ENCODE measurements at places on chromosomes 2 and 18.

GRCh38 chr2:168573128-168573903 lies 117.2 kb downstream of the CERS6 start:
- no peak for DNase-seq

DNA sequence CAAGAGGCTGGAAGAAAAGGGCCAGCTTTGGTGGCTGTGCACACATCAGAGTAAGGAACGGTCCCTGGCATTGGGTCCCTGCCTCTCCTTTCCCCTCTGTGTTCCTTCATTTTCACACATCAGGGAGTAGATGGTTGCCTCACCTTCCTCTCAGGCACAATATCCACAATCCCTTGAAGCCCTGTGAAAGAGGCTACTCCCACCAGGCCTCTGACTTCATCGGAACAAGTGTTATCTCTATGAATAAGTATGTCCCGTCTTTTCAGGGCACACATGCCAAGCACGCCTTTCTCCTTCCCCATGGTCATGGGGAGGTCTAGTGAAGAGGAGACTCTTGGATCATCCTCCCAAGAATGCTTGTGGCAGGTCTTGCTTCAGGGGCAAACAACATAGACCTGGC lies 61.2 kb upstream of the LMAN1 start:
- DNase-seq: no peak

DNA sequence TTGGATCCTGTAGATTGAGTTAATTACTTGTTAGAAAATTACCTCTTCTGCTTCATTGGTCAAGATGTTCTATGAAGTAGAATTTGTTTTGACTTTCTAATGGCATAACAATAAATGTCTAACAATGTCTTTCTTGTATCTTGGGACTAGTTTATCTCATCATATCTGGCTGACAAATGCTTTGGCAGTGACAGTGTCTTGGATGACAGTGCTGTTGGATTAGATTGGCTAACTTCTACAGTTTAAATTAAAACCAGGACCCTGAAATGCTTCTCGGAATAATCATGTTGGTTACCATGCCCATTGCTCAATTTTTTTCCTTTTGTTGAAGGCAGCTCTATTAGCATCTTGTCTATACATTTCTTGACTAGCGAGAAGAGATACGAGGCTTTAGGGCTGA lies 176.9 kb downstream of the PARD3B start:
- DNase-seq: no peak

DNA sequence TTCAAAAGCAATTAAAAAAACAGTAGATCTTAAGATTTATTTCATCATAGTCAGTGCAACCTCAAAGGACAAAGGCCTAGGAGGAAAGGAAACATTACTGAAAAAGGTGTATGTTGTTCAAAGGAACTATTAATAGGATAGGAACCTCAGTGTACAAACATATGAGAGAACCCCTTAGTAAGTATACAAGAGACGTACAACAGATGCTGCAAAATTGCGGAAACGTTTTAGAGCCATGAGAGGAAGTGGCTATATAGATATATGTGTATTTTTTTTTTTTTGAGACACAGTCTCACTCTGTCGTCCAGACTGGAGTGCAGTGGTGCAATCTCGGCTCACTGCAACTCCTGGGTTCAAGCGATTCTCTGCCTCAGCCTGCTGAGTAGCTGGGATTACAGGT lies 22.2 kb downstream of the PIK3C3 start:
- no peak for DNase-seq

- DNase-seq: no peak
Measured at GRCh38 chr18:71729611-71730010, 814.5 kb downstream of the CBLN2 start.

DNA sequence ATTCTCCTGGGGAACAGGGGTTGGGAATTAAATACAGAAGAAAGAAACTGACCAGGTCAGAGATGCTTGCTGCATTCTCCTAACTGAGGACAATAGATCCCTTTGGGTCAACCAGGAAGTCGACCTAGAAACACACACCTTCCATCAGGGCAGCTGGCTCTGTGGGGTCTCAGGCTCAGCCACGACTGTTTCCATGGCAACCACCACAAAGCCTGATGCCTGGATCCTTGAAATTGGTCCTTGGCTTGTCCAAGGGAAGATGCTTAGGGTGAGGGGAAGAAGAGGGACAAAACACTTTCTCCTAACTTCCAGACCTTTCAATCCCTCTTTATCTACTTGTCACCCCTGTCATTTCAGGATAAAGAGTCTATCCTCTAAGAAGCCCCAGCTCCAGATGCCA lies 194.4 kb downstream of the ALK start:
- no peak for DNase-seq

- no peak for DNase-seq
Measured at GRCh38 chr2:2642906-2643890, 312.1 kb upstream of the MYT1L start.

DNA sequence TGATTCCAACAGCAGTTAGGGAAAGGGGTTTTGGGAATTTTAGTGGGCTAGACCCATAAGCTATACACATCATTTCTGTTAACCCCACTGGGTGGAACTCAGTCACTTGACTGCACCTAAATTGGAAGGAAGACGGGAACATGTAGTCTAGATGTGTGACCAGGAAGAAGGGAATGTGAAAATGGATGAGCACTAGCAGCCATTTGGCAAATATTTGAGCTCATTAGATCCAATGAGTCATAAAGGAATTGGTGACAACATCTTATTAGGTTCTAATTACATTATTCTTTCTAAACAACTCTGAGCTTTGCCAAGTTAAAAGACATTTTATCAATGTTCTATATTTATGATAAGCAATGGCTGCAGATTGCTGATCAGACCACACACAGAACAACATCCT lies 400.6 kb downstream of the IRS1 start:
- DNase-seq: no peak

DNA sequence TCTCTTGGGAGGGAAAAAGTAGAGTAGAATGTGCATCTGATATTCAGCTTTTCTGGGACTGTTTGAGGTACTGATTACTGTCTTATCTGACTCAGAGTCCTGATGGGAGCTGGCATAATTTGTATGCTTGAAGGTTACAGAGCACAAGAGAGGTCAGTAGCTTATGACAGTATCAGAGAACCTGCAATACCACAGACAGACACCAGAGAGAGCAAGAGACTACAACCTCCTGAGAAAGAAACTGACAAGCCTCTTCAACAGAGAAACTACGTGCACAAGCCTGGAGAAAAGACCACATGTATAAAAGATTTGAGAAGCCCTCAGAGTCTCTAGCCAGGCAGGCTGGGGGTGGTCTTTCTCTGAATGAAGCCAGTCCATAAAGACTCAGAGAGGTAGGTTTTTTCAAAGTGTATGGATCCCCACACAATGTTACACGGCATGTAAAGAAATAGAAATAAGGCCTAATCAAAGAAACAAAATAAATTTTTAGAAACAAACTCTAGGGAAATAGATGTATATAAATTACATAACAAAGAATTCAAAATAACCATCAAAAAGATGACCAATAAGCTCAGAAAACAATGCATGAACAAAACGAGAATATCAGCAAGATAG lies 568.3 kb downstream of the LRRTM4 start:
- no peak for DNase-seq

- no peak for DNase-seq
Measured at GRCh38 chr2:7881063-7881462, 800.8 kb upstream of the ID2 start.

DNA sequence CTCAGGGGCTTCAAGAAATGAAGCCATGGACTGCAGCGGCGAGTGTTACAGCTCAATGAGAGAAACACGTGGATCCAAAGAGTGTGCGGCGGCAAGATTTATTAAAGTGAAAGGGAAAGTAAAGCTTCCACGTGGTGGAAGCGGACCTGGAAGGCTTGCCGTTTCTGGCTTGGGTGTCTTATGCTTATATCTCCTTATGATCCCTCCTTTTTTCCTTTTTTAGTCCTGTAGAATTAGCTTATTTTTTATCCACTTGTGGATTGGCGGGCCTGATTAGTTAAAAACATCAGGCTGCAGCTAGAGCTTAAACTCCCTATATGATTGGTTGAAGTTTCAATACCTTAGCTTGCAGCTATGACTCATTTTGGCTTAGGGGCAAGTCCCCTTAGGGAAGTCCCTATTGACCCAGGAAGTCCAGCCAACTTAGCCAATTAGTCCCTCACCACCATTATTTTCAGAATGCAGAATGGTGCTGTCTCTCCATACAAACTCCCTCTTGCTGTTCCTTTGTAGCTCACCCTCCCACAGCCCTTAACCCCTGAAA lies 11.6 kb upstream of the HNMT start:
- DNase-seq: no peak

- peak; percentile 69 for DNase-seq
Measured at GRCh38 chr2:149017116-149017985, 21.1 kb upstream of the LYPD6B start.

DNA sequence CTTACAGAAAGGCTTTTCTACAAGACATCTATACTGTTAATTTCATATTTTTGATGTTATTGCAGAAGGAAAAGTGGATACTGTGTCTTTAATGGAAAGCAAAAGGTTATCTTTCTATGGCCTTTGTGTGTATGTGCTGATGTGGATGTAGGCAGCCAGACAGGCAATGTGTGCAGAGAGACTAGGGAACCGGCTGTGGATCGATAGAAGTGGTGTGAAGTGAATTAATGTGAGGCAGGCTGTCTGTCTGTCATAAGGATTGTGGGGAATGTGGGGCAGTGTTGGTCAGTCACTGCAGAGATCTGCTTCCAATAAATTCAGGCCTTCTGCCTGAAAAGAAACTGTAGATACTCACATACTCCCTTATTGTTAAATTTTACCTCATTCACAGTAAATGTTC lies 156.7 kb downstream of the WDR7 start:
- no peak for DNase-seq

GRCh38 chr2:62452701-62453454 lies 53.1 kb downstream of the TMEM17 start:
- no peak for DNase-seq

- no peak for DNase-seq
Measured at GRCh38 chr18:78228974-78229373, 750.6 kb upstream of the SALL3 start.

DNA sequence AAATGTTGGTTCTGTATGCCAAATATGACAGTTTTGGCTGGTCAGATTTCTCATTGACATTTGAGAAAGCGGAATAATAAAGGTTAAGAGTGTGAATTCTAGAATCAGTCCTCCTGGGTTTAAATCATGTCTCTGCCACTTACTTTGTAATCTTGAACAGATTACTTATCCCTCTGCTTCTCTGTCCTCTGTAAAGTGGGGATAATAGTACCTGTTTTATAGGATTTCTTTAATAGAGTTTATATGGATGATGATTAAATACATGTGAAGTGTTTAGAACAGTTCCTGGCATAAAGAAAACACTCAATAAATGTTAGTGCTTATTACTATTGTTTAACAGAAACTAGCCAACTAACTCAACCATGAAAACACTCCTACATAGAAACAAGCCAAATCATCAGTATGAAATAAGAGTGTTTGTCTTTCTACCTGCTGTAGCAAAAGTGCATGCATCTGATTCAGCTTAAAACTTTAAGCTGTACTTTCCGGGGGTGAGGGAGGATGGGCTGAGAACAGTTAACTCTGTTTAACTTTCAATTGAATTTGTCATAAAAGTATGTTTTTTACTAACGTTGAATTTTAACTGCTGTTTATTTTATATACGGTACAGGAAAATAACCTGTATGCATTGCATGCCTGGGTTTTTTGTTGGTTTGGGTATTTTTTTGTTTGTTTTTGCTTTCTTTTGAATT lies 6.8 kb downstream of the HTR2B start:
- no peak for DNase-seq

- no peak for DNase-seq
Measured at GRCh38 chr2:9410108-9410507, 13.2 kb downstream of the ITGB1BP1 start.

DNA sequence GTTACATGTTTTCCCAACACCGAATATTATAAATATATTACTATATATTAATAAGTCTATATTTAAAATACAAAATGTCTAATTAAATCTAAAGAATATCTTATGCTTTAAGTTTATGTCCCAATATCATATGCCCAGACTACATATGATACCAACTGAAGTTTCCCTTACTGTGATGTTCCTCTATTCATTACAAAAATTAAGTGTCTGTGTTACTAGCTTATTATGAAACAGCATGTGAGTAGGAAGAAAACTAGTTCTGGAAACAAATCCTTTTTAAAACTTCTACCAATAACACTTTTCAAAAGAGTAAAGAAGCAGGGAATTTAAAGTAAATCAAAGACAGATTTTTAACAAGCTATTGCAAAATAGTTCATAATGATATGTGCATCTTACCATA lies 17.8 kb downstream of the HNRNPLL start:
- DNase-seq: no peak

GRCh38 chr2:10514743-10515142 lies 66.6 kb upstream of the ODC1 start:
- no peak for DNase-seq

- no peak for DNase-seq
Measured at GRCh38 chr18:63213936-63214671, 105.5 kb downstream of the BCL2 start.

GRCh38 chr18:44495151-44495550 lies 185.5 kb upstream of the SETBP1 start:
- no peak for DNase-seq

- DNase-seq: no peak
Measured at GRCh38 chr2:4588606-4589005, 885.2 kb downstream of the DCDC2C start.

GRCh38 chr18:59085797-59086196 lies 53.9 kb upstream of the SEC11C start:
- DNase-seq: no peak

DNA sequence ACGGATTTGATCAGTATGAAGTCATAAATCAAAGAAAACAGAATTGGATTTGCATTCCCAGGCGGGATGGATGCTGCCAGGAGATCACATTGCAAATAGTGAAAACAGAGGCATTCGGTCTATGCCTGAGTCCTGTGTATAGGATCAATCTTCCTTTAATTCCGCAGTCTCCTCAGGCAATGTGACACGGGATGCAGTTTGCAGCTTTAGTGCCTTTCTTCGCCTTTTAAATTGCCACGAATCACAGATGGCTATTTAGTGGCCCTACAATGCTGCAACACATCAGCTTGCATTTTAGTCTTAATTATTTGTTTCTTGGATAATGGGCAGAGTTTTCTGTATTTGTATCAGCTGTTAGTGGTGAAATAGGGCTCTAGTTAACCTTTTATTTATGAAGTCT lies 6.8 kb downstream of the ADCYAP1 start:
- DNase-seq: no peak
